GM12864 (cell line): ENCODE measurements at places on chromosomes 1 and 21.

- no peak for DNase-seq
Observed at GRCh38 chr1:116986421-116987255, 14.9 kb upstream of the CD101 start.

DNA sequence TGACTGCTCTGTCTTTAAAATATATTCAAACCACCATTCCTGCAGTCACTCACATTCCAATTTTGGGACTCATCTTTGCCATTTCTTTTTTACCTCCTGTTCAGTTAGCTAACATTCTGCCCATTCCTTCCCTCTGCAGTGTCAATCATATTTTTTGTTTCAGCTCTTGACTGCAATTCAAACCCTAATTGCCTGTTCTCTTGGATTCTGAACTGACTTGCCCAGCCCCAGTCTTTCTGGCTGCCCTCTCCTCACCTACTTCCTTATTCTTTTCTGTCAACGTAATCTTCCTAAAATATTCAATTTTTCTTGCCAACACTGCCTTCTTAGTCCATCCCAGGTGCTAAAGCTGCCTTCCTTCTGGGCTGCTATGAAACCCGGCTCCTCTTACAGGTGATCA, 6.1 kb downstream of the PRDM2 start:
- DNase-seq, result no peak

GRCh38 chr1:60866917-60867531, 215.3 kb upstream of the NFIA start:
- no peak for DNase-seq

DNA sequence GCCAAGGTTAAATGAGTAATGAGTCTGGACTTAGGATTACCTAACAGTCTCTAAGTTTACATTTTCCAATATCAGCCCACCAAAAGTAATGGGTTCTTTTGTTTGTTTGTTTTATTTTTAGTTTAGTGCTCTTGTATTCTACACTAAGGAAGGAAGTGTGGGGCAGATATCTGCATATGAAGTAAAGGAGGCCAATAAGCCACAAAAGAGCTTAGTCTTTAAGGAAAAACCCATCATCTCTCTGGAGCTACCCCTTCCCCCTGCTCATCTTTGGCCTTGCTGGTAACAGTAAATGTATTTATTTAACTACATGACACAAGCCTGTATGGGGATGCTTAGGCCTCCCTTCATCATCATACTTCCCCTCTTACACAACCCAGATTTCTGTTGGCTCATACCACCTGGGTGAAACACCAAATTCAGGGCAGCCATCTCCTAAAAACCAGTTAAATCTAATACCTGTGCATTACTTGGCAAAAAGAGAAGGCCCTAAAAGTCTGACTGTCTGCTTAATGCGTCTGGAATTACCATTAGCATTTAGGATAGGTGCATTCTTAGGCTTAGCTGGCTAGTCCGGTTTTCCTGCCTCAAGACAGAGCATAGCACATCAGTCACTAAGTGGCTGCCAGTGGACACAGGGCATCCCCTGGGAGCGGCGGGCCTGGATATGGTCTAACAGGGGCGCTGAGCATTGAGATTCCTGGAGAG, 96.8 kb upstream of the ADGRL2 start:
- DNase-seq, result no peak

DNA sequence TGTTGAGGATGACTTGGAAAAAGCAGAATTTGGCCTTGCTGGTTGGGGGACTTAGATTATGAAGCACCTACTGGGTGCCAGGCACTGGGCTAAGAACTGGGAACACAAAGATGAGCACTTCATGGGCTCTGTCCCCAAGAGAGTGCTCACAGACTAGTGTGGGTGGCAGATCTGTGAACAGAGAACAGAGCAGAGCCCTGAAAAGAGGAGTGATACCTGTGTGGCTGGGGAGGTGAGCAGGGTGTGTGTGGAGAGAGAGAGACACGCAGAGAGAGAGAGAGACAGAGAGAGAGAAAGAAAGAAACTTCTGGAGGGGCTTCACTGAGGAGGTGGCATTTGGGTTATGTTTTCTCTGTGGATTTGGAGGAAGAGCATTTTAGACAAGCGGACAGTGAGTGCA, 61.1 kb upstream of the PPP2R5A start:
- no peak for DNase-seq

GRCh38 chr1:200526709-200527612, 93.6 kb downstream of the KIF14 start:
- DNase-seq, result no peak

DNA sequence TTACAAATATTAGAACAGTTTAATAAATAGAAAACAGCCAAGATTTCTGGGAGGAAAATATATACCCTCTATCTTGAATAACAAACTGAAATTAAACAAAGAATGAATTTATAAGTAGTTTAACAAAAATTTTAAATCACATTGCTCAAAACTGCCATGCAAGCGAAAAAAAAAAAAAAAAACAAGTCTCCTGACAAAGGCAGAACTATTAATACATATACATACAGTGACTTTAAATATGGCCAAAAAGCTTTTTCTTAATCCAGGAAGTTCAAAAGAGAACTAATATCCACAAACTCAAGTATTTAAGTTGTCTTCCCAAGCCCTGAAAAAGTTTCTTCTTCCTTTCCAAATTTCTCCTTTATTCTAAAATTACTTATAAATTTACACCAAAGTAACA, 63.5 kb upstream of the MUTYH start:
- DNase-seq, result no peak

DNA sequence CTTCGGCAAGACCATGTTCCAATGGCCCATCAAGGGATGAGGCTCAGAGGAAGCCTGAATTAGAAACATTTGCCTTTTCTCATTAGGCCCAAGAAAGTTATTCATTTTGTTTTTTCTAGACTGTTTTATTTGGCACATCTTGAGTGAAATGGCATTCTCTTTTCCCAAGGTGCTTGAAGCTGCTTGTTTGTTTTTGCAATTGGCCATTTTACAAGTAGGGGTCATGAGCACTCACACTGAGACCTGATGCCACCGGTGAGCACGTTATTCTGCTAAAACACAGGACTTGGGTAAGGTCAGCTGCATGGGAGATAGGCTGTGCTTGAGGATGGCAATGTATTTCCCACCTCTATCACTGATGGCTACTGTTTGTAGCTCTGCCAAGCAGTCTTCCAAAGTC, 128.1 kb downstream of the TBX15 start:
- no peak for DNase-seq

- no peak for DNase-seq
Observed at GRCh38 chr1:81801651-81802456, 1.1 kb downstream of the ADGRL2 start.

GRCh38 chr1:145884675-145885074, 991 bp downstream of the ANKRD35 start:
- no peak for DNase-seq

DNA sequence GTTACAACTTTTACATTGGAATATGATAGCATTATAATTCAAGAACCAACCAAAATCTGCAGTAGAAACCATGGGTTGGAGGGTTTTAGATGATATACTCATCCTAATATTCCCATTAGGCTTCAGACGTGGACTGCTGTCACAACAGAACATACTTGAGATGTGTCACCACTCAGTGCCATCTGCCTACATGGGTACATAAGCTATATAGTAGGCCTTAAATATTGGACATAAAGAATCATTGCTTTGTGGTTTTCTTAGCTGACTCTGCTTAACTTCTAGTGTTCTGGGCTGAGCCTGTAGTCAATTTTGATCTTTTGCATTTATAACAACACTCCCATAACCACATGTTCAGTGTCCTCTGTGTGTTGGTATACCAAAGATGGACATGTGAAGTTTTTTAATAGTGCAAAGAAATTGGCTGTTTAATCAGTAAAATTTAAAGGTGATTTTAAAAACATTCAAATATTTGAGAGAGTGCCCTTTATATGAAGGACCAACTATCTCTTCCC, 14.2 kb downstream of the RAP1A start:
- no peak for DNase-seq

DNA sequence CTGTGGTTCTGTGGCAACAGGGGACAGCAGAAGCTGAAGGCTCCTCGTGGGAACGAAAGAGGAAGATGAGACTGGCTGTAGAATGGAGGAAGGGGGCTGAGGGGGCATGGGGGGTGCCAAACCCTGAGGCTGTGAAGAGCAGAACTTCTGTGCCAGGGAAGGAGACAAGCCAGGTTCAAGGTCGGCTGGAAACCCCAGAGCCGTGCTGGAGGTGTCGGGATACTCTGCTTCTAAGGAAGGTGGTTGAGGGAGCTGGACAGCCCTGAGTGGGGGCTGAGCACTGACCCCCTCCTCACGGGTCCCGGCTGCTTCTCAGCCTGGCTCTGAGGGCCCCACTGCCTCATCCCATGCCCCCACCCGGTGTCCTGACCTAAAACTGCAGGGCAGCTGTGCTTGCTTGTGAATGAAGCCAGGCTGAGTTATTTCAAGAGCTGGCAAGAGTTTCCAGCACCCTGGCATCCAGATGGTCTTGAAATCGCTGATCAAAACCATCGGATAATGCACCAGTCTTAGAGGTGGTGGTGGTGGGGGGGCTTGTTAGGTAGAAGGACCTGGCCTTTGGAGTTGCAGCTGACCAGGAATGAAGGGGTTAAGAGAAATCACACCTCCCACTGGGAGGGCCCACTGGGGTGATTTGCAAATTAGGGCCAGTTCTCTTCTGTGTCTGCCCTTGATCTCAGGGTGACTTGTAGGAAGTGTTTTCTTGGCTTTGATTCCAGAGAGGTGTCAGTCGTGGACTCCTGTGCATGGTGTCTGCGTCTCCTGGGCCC, 218.9 kb upstream of the C1orf174 start:
- no peak for DNase-seq

DNA sequence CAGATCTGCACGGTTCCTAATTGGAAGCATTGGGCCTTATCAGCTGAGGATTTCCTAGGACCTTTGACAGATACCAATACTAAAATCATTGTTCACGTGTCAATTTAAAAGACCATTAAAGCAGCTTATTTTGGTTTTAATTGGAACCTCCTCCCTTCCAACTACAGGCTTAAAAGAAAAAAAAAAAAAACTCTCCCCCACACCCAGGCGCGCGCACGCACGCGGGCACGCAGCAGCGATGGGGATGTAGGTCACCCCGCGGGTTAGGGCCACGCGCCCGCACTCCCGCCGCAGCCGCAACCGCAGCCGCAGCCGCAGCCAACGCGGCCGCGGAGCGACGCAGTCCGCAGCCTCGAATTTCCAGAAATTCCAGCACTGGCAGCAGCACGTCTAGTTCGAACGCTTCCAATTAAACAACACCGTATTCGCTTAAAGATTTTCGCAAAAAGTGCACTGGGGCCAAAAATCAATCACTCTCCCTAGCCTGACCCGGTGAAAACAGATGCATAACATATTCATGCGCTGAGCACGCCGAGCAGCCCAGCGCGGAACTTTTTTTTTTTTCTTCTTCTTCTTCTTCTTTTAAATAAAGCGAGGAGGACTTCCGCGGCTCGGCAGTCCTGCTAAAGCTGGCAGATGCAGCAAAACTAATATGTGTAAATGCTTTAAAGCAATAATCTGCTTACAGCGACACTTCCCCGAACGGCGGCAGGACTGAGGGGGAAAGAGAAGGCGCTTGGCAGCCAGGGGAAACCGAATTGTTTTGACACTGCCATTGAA, 13.3 kb upstream of the BARHL2 start:
- no peak for DNase-seq

DNA sequence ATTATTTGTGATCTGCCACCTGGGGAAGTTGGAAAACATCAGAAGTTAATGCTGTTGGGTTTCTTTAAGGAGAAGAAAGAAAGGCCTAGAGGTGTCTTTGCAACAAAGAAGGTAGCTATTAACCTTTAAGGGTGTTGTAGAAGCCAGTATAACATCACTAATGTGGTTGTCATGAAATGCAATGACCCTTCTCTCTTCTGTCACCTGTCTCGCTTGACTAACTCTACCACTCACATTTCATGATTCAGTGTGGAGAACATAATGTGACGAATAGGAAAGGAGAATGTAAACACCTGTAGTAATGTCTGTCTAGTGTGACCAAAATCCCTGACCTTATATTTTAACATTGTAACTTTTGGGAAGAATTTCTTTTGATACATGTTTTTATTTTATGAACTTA, 211.7 kb upstream of the UBE2U start:
- DNase-seq, result no peak

GRCh38 chr1:113770031-113770430, 10.7 kb upstream of the PHTF1 start:
- DNase-seq, result no peak

DNA sequence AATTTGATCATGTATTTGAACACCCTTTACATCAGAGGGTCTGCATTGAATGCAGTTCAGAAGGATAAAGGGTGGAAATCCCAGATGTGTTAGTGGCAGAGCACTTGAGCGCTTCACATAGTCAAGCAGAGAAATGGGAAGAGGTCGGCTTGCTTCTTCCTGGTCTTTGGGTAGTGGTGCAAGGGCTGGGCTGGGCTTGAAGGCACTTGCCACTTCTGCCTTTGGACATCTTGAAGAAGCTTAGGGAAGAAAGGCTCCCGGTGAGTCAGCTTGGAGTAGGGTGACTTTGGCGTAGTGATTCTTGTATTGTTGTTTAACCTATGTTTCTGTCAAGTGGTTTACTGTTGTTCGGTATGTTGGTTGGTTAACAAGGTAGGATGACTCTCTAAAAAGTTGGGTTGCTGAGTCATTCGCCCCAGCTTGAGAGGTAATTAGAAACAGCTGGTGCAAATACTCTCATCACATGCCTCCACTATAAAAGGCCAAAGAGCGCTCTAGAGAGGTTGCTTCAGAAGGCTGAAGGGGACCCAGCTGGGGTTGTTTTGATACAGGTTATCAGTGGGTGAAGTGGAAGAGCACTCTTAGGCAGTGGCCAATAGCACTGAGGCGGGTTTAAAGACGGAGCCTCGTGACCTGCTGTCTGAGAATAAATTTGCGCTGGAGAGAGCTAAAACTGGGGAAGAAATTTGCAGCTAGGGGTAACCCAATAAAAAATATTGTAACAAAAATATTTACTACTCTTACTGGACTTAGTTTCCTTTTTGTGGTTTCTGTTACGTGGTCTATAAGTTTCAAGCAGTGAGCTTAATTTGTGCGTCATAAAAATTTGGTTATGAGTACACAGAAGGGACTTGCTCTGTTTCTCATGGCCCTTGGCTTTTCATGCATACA, 1.4 kb downstream of the BACH1 start:
- DNase-seq, result peak; percentile 82

DNA sequence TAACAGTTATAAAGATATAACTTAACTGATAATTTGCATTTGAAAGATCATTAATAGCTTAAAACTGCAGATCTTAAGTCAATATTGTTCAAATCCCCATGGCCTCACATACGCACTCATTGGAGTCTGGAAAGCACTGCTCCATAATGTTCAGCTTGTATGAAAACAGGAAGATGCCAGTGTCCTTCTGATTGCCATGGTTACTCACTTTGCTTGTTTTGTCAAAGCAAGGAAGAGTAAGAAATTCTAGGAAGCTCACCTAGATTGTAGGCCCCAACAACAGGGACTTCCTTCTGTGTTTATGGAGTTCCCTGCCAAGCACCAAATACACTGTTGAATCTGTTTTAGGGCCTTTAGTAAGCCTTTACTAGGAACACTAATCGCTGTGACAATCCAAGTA, 10.9 kb downstream of the GAS5 start:
- no peak for DNase-seq

- no peak for DNase-seq
Observed at GRCh38 chr1:98763488-98764150, 102.1 kb downstream of the SNX7 start.

DNA sequence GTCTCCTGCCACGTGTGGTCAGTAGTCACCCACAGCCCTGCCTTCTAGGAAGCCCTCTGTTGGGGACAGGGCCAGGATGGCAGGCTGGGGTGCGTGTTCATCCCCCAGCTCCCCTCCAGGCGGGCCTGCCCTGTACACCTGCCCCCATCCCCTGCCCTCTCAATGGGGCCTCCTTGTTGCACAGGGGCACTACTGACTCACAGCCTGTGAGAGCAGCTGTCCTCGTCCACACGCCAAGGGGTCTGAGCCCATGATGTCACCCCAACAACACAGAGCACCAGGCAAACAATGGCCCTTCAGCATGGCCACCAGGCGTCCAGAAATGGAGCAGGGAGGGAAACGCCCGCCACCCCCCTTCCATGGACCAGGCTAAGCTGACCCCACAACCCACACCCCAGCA, 64.3 kb downstream of the ARHGEF16 start:
- DNase-seq, result no peak
